ENCODE measurements at places on chromosomes 3 and 15.

DNA sequence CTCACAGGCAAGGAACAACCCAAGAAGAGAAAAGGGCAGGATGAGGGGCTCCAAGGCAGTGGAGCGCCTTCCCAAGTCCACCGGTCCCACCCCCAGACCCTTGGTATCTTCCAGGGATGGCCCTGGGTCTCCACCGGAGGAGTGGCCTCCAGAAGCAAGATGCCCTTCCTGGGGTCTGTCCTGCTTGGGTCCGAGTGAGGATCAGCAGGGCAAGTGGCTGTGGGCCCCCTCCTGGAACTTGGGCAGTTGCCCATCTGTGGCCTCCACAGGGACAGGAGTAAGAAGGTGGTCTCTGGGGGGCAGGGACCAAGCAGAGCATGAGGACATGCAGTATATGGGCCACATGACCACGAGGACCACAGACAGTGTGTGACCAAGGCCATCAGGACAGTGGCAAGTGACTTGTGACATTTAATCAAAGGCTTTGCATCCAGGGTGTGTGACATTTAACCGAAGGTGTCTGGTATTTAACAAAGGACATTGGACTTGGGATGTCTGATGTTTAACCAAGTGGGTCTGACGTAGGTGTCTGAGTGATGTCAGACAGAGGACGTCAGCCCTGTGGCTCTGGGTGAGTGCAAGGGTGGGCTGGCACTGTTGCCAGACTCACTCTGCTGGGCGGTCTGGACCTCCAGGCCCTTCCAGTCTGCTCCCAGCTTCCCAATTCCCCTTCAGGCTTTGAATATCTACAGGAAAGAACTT, 34.7 kb downstream of the SCN5A start:
- no peak for DNase-seq
- no peaks in the 10 kb centered on the region for H3K4me1 ChIP-seq
- no peaks in the 10 kb centered on the region for H3K27me3 ChIP-seq
- no peak overlapping the region for H3K27ac ChIP-seq

- no peak overlapping the region for H3K4me3 ChIP-seq
- no peak for DNase-seq
- H3K36me3 ChIP-seq, result no peaks in the 10 kb centered on the region
- no peaks in the 10 kb centered on the region for H3K4me1 ChIP-seq
Observed at GRCh38 chr3:177553012-177553411, 355.7 kb upstream of the TBL1XR1 start.

DNA sequence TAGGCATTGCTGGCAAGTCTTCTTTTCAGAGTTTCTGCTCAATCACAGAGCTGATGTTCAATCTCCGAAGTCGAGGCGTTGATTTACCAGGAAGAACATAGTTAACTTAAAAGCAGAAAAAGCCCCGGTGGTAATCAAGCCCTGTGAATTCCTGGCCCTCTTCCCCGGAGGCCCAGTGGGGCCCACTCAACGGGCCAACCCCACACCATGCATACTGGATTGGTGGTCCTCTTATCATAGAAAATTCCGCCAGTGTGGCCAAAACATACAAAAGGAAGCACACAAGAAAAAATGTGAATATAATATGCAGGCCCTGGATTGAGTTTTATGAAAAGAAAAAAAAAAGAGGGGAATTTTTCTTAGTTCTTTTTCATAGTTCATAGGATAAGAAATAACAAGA, 873.0 kb upstream of the NR2F2 start:
- no peaks in the 10 kb centered on the region for H3K27me3 ChIP-seq
- DNase-seq, result no peak
- peaks cover 2% of the 10 kb centered on the region for H3K4me1 ChIP-seq

DNA sequence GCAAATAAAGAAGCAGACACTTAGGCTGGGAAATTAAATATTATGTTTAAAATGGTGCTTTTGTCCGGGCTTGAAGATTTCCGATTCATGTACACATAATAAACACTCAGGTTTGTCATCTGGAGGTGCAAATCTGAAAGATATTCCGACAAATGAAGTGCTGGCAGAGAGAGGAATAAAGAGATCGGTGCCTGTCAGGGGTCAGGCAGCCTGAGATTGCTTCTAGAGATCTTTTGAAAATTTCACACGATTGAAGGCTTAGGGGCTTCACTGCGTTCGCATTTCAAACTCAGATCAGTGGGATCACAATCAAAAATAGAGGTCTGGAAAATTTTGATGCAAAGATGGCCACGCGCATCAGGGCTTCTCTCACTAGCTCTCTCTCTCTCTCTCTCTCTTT, 33.2 kb downstream of the NR2F2 start:
- H3K36me3 ChIP-seq, result no peaks in the 10 kb centered on the region
- H3K27me3 ChIP-seq, result peaks cover 84% of the 10 kb centered on the region
- H3K4me3 ChIP-seq, result no peak overlapping the region
- H3K27ac ChIP-seq, result no peak overlapping the region
- H3K4me1 ChIP-seq, result no peaks in the 10 kb centered on the region

GRCh38 chr15:89673165-89673512, 6.0 kb downstream of the PLIN1 start:
- no peaks in the 10 kb centered on the region for H3K27me3 ChIP-seq
- no peak for DNase-seq
- no peak overlapping the region for H3K4me3 ChIP-seq
- no peak overlapping the region for H3K27ac ChIP-seq
- no peaks in the 10 kb centered on the region for H3K4me1 ChIP-seq

DNA sequence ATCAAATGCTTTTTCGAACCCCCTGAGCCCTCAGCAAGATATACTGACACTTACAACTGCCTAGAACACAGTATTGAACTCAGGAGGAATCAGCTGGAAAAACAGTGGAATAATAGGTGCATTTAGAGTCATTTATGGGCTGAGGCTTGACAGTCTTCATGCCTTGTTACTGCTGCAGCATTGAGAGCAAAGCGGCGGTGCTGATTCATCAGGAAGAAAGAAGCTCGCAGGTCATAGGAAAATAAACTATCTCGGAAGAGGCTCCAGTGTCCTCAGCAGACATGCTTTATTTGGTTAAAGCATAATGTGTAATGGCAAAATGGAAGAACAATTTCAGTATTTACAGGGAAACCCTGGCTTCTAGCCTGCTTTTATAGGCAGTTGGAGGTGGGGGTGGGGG, 30.1 kb upstream of the NEO1 start:
- no peak for DNase-seq
- H3K36me3 ChIP-seq, result no peaks in the 10 kb centered on the region
- H3K27me3 ChIP-seq, result no peaks in the 10 kb centered on the region
- H3K4me1 ChIP-seq, result no peaks in the 10 kb centered on the region
- H3K27ac ChIP-seq, result no peak overlapping the region
- no peak overlapping the region for H3K4me3 ChIP-seq

DNA sequence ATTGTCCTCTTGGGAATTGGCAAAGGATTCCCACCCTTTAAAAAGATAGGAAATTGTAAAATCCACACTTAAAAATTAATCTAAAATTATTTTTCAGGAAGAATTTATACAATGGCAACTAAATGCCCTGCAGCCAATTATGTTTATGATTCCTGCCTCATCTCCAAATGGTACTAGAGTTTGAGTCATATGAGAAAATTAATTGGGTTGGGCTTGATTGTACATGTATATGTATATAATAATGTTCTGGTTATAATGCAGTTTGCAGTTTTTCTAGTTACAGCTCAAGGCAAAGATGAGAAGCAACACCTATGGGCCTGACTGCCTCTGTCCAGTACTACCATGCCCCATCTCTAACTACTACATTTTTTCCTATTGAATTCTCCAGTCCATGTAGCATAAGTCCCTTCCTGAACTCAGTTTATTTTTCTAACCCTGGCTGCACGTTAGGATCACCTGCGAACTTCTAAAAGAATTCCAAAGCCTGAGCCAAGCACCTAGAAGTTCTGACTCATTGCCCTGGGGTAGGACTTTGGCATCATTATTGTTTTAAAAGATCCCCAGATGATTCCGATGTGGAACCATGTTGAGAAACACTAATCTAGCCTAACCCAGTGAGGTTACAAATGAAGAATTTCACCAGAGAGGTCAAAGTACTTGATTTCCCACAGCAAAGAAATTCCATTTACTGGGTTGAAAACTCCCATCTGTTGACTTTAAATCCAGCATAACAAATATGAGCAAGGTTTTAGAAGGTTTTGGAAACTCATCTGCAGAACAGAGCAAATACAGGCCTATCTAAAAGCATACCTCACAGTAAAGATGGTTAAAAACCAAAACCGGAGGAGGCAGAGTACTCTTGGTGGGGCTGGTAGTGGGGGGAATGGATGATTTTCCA, 19.4 kb downstream of the TGFBR2 start:
- no peak for DNase-seq
- peak overlapping the region; percentile 39 for H3K27ac ChIP-seq
- no peaks in the 10 kb centered on the region for H3K36me3 ChIP-seq
- no peaks in the 10 kb centered on the region for H3K27me3 ChIP-seq
- H3K4me1 ChIP-seq, result peaks cover 56% of the 10 kb centered on the region

DNA sequence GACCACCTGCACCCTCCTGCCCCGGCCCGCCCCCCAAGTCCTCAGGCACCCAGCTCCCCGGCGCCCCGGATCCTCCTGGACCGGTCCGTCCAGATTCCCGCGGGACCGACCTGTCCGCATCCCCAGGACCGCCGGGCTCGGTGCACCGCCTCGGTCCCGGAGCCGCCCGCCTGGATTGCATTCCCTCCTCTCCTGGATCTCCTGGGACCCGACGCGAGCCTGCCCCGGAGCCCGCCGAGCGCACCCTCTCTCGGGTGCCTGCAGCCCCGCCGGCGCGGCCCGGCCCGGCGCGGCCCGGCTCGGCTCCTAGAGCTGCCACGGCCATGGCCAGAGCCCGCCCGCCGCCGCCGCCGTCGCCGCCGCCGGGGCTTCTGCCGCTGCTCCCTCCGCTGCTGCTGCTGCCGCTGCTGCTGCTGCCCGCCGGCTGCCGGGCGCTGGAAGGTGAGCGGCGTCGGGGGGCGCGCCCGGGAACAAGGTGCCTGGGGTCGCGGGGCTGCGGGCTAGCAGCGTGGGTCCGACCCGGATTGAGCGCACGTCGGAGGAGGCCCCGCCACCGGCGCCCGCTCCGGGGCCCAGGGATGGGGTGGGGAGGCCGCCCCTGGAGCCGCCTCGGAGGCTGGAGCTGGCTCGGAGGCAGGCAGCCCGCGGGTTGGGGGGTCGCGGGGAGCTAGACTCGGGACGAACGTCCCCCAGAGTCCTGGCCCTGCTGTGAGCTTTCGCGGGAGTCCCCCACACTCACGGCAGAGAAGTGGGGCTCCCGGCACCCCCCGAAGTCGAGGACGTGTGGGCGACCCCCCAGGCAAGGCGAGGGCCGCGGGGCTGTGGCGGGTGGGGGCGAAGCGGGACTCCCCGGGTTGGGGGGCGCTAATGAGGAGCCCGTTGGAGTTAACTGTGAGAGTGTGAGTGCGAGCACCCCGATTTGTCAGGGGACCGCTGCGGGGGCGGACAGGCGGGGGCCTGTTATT, 610 bp downstream of the EPHB3 start:
- peak overlapping the region; percentile 70 for H3K4me3 ChIP-seq
- no peaks in the 10 kb centered on the region for H3K27me3 ChIP-seq
- DNase-seq, result no peak
- H3K36me3 ChIP-seq, result no peaks in the 10 kb centered on the region
- H3K27ac ChIP-seq, result no peak overlapping the region

DNA sequence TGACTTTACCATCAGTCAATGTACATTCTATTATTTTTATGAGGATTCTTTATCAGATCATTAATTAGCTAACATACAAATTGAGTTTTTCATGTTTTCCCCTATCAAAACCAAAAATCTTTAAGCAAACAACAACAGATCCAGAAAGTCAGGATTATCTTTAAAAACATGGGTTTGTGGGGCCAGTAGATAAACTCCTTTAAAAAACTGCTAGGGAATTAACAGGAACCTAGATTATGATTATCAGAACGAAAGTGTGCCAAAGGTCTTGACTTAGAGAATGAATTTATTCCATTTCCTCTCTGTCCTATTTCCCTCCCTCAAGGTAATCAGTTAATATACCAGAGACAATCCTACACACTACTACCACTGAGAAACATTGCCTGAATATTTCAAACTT, 13.2 kb upstream of the CCDC13 start:
- H3K36me3 ChIP-seq, result no peaks in the 10 kb centered on the region
- DNase-seq, result no peak
- H3K27ac ChIP-seq, result no peak overlapping the region

DNA sequence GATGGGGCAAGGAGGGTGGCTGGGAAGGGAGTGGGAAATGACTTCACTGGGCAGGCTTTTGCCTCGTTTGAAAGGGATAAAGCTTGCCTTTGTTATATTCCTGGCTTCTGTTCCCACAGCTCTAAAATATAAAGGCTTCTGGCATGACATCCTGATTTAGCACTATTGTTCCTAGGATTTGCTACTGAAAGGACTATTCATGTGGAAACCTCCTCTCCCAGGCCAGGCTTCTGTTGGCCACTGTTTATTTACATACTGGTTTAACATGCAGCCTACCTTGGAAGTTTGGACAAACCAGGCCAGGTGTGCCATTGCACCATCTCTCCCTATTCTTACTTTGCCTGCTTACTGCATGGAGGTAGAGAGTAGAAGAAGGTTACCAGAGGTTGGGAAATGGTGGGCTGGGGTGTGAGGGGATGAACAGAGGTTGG, 2.4 kb upstream of the LMCD1 start:
- no peaks in the 10 kb centered on the region for H3K27me3 ChIP-seq
- H3K4me1 ChIP-seq, result peaks cover 25% of the 10 kb centered on the region

- H3K27ac ChIP-seq, result peak overlapping the region; percentile 75
- H3K27me3 ChIP-seq, result no peaks in the 10 kb centered on the region
- no peak for DNase-seq
- peaks cover 84% of the 10 kb centered on the region for H3K36me3 ChIP-seq
Observed at GRCh38 chr3:12905316-12906071, 64.1 kb upstream of the RPL32 start.

- H3K27ac ChIP-seq, result no peak overlapping the region
- H3K27me3 ChIP-seq, result no peaks in the 10 kb centered on the region
- DNase-seq, result no peak
Observed at GRCh38 chr3:171813278-171813896, 3.1 kb upstream of the PLD1 start.

- no peak overlapping the region for H3K27ac ChIP-seq
- no peaks in the 10 kb centered on the region for H3K4me1 ChIP-seq
- no peak overlapping the region for H3K4me3 ChIP-seq
Observed at GRCh38 chr3:120364821-120365220, 15.7 kb upstream of the LRRC58 start.

DNA sequence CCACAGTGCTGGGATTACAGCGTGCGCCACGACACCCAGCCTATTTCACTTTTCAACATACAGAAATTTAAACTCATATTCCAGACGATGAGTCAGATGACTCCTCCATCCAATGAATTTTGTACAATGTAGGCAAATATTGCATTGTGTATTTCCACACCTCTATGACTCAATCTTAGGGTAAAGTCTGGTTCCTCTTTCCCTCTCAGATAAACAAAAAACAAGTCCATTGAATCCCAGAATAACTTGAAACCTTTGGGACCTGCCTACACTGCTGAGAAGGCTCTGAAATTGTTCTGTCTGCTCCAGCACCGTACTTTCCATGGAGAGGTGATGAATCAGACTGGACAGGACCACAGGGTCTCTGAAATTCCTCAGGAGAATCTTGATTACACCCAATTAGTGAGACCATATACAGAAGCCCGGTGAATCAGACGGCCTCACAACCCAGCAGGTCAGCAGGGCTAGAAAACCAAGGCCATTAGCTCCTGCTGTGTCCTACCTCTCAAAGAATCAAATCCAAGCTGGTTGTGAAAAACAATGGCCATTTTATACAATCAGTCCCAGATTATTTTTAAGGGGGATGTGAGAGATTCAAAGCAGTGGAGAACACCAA, 112.6 kb downstream of the ERC2 start:
- no peaks in the 10 kb centered on the region for H3K27me3 ChIP-seq
- no peaks in the 10 kb centered on the region for H3K36me3 ChIP-seq
- no peak for DNase-seq
- H3K4me1 ChIP-seq, result no peaks in the 10 kb centered on the region
- H3K4me3 ChIP-seq, result no peak overlapping the region

- peak overlapping the region; percentile 81 for H3K27ac ChIP-seq
- peaks cover 72% of the 10 kb centered on the region for H3K4me1 ChIP-seq
- H3K36me3 ChIP-seq, result no peaks in the 10 kb centered on the region
- DNase-seq, result no peak
- H3K4me3 ChIP-seq, result no peak overlapping the region
Observed at GRCh38 chr3:100027321-100027720, 87.0 kb downstream of the FILIP1L start.

All from psoas muscle (tissue), 8 donors.